ENCODE measurements at places on chromosomes 12 and 14.

- DNase-seq = no peak
Observed at GRCh38 chr12:67504026-67504425, 144.5 kb upstream of the DYRK2 start.

- no peak for DNase-seq
Observed at GRCh38 chr12:61915420-61915819, 344.8 kb upstream of the USP15 start.

GRCh38 chr14:51454351-51454750 is 197.4 kb upstream of the FRMD6 start:
- DNase-seq = no peak

GRCh38 chr14:87635442-87635841 is 357.5 kb downstream of the GALC start:
- DNase-seq = no peak

- DNase-seq = no peak
Observed at GRCh38 chr12:105104762-105105161, 2.8 kb upstream of the WASHC4 start.

- no peak for DNase-seq
Observed at GRCh38 chr14:90678846-90679362, 137.3 kb downstream of the TTC7B start.

DNA sequence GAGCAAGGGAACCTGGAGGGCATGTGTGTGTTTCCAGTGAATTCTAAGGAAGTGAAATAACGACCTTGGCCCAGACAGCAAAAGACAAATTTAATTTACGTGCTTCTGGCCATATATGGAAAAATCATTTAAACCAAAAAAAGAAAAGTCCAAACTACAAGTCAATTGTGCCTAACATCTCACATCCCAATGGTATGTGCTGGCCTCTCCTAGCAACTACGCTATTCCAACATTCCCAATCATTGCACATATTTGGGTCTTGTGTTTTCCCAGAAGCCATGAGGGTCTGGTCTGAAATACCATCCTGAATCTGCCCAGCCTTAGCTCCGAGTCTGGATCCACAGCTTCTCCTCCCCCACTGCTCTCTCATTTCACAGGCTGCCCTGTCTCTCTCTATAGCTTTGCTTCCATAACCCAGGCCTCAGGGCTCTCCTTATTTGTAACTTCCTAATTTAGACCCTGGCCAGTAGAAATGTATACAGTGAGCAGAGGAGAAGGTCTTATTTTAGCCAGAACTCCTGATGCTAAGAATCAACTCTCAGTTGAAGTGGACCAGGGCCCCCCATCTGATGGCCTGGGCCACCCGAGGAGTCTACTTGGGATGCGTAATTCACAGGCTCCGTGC is 224.6 kb downstream of the ANO2 start:
- no peak for DNase-seq

DNA sequence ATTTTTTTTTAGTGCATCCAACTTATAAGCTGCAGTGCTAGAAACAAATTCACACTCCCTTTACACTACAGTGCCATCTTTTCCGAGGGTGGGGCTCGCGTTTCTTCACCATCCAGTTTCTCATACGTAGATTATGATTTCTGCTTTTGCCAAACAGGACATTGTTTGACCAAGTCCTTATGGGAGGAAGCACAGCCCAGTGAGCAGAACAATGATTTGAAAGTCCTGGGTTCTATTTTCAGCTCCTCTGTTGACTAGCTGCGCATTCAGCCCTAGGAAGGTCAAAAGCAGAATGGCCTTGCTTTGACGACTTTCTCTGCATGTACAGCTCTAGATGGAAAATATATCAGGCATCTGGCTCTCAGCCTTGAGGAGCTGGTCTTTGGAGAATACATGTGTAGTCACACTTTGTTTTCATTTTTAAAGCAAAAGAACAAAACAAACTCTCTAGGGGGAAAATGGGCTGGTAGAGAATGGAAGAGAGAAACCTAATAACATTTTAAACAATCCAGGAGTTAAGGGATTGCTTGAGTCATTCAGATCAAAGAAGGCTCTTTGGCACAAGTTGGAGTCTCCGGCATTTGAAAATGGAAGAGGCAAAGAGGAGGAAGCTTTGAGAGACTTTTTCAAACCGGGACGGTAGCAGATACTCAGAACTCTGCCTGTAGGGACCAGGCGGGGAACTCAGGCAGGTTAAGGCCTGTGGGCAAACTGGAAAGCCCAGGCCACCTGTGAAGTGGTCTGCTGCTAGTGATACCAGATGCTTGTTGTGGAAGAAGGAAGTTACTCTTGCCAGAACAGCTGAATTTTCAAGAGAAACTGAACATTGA is 257.3 kb upstream of the PLEKHG7 start:
- DNase-seq = no peak

GRCh38 chr12:81863406-81863805 is 104.3 kb upstream of the PPFIA2 start:
- no peak for DNase-seq

- DNase-seq = no peak
Observed at GRCh38 chr14:55980970-55981369, 137.2 kb upstream of the PELI2 start.

- DNase-seq = no peak
Observed at GRCh38 chr12:19737019-19737418, 297.7 kb downstream of the AEBP2 start.

GRCh38 chr14:77007183-77007974 is 21.1 kb downstream of the IRF2BPL start:
- DNase-seq = no peak

DNA sequence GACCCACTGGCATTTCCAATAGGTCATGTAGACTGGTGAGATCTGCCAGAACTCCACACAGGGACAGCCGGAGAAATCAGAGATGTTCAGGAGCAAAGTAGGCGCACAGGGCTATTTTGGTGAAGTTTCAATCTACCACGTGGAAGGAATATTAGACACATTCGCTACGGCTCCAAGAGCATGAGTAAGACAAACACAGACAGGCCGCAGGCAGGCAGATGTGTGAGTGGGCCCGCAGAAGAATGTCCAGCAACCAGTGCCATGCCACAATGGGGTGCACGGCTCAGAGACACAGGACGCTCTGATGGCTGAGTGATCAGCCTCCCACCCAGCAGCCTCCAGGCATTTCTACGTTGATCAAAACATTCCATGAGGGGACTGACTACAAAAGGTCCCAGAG is 10.4 kb downstream of the SLC15A4 start:
- DNase-seq = no peak

DNA sequence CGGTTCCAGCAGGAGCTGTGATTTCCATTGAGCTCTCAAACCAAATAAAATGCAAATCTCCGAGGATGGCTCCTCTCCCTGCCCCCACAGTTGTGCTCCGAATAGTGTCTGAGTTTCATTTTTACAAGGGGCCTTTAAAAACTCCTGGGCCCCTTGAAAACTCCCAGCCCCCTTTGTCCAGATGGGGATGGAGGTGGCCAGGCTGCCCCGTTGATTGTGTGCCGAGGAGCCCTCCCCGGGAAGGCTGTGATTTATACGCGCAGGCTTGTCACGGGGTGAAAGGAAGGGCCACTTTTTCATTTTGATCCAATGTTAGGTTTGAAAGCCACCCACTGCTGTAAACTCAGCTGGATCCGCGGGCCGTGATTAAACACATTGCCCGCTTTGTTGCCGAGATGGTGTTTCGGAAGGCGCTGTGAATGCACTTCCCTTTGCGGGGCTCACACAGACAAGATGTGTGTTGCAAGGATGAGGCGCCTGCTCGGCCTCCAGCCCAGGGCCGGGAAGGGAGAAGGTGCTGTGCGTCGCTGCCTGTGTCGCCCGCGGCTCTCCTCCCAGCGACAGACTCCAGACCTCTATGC is 98.8 kb downstream of the TMEM132C start:
- no peak for DNase-seq

DNA sequence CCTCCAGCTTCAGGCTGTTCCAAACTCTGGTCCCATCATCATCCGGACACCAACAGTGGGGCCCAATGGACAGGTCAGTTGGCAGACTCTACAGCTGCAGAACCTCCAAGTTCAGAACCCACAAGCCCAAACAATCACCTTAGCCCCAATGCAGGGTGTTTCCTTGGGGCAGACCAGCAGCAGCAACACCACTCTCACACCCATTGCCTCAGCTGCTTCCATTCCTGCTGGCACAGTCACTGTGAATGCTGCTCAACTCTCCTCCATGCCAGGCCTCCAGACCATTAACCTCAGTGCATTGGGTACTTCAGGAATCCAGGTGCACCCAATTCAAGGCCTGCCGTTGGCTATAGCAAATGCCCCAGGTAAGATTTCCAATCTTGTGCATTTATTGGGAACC is 3.3 kb downstream of the SP1 start:
- no peak for DNase-seq
